ENCODE measurements at places on chromosomes 5 and 9.

GRCh38 chr5:126104951-126105350 is 318.3 kb upstream of the GRAMD2B start:
- no peak for DNase-seq

- DNase-seq: no peak
Observed at GRCh38 chr5:65161655-65162054, 320.1 kb downstream of the ADAMTS6 start.

DNA sequence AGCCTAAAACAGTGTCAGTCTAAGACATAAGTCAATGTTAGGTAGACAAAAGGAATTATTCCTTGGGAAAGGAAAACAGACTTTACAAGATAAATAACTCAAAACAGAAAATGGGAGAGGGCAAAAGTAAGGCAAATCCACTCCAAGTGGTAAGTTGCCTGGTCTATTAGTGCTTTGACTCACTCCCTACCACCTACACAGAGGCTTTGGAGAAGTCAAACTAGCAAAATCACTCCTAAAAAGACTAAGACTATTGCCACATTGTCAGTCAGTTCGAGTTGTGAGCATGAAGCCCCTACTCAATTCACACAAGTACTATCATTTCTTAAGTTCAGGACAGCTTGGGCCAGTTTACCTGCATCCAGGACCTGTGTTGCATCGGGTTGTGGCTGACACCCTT is 5.2 kb upstream of the ZBTB6 start:
- DNase-seq: no peak

GRCh38 chr5:81740758-81741157 is 10.1 kb downstream of the SSBP2 start:
- no peak for DNase-seq

DNA sequence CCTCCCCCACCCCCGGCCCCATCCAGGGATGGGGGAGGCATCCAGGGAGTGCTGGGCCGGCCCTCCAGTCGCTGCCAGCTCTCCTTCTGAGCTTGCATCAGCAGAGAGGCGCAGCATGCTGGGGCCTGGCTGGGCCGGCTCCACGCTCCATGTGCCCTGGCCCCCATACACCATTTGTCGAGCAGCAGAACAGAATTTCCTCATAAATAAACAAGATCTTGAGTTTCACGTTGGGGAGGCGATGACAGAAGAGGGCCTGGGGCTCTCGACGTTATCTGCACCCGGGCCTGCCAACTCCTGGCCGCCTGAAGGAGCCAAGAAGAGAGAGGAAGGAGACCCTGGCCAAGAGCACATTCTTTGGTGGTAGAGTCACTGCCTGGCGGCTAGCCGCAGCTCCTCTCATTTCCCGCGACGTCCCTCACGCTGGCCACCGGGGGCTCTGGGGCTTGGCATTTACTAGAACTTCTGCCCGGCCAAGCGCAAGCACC is 177.0 kb downstream of the FGF18 start:
- no peak for DNase-seq

GRCh38 chr9:120692901-120693699 is 21.2 kb downstream of the MEGF9 start:
- DNase-seq: peak; percentile 43
